ENCODE measurements at places on chromosomes 7 and 10.

- no peak for DNase-seq
Observed at GRCh38 chr10:109922358-109922975, 844 bp downstream of the XPNPEP1 start.

DNA sequence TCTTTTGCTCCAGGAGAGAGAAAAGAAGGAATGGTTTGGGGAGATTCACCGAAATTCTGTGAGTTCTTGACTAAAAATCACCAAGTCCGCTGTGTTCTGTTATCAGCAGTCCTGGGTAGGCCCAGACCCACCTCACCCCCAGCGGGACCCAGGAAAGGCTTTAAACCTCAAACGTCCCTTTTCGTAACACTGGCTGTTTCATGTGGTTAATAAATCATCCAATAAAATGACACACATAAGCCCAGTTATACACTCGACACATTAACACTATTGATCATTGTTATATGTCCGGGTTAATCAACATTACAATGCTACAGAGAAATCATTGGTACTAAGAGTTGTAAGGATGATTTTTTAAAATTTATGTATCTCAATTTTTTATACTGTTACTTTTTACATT lies 25.2 kb downstream of the DIP2C start:
- no peak for DNase-seq

- DNase-seq = no peak
Observed at GRCh38 chr7:36868727-36869411, 144.6 kb upstream of the AOAH start.

DNA sequence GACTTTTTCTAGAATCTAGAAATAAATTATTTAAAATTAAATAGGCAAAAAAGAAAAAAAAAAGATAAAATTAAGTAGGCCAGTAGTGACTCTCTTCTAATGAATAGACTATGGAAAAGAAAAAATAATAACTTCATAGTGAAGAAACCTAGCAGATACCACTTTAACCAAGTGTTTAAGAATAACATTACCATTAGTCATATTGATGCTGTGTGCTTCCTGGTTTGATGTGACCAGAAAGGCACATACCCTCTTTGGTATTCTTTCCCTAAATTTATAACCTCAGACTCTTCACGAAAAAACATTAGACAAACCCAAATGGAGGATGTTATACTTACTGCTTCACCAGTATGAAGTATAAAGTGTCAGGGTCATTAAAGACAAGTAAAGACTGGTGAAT lies 42.6 kb downstream of the KIF20B start:
- DNase-seq = peak; percentile 3

- DNase-seq = no peak
Observed at GRCh38 chr10:128122931-128123330, 3.3 kb downstream of the MKI67 start.

- no peak for DNase-seq
Observed at GRCh38 chr10:74917481-74918077, 91.2 kb downstream of the KAT6B start.

GRCh38 chr7:25804154-25804553 lies 347.8 kb upstream of the NFE2L3 start:
- no peak for DNase-seq
